Stimulated activated CD8-positive, alpha-beta memory T cell treated with anti-CD3 and anti-CD28 coated beads, Interleukin-7, amount 100 ng/mL, for 1 hour (primary cell): ENCODE measurements at places on chromosomes 16 and 17.

DNA sequence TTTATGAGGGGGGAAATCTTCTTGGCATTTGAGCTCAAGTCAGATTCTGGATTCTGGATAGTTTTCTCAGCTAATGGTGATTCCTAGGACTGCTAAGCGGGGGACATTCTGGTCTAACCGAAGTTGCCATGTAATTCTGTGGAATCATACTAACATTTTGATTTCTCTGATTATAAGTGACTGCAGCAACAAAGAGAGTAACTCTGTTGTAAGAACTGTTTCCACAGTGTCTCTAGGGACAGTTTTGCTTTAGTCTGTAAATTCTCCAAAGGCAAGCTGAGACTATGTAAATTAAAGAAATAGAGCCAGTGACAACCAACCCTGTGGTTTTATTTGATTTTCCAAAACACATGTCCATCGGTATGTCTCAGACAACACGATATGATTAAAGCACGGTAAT is 286.2 kb downstream of the IRX3 start:
- DNase-seq: no peak

- no peak for DNase-seq
Measured at GRCh38 chr16:369275-369865, 968 bp downstream of the MRPL28 start.

GRCh38 chr16:67967183-67967957 is 1.1 kb downstream of the SLC12A4 start:
- no peak for DNase-seq

DNA sequence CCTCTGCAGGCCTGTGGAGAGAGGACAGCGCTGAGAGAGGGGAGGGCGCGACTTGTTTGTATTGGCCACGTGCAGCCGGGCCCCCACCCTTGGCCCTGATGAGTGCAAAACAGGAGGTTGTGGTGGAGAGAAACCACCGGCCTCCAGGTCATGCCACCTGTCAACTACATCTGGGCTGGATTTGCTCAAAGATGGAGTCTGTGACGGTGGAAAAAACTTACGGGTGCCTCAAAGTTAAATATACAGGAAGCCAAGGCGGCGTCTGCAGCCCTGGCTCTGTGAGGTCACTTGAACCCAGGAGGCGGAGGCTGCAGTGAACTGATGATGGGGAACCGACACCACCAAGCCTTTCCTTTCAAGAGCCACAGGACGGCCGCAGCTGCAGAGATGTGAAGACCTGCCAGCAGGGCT is 15.7 kb downstream of the C16orf74 start:
- peak; percentile 13 for DNase-seq

DNA sequence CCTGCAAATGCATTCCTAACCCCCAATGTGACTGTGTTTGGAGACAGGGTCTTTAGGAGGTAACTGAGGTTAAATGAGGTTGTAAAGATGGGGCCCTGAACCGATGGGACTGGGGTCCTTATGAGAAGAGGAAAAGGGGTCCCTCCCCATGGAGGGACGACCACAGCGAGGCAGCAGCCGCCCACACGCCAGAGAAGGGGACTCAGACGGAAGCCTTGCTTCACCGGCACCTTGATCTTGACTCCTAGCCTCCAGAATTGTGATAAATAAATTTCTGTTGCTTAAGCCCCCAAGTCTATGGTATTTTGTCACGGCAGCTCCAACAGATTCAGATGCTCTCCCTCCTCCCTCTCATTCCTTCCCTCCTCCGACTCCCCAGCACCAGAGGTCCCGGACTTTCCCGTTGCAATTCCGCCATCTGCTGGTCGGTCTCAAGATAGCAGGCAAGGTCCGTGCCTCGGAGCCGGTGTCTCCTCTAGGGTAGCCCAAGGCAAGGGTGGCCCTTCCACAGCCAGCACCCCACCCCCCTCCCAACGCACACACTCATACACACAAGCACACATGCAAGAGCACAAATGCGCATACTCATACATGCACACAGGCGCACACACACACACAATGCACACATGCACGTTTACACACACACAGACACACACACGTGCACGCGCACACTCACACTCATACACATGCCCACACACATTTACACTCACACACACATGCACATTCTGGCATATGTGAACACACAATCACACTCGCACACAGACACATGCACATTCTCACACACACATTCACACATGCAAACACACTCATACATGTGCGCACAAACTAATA is 23.1 kb upstream of the C16orf78 start:
- DNase-seq: peak; percentile 4

- DNase-seq: no peak
Measured at GRCh38 chr17:19517699-19518098, 16.0 kb upstream of the SLC47A1 start.

DNA sequence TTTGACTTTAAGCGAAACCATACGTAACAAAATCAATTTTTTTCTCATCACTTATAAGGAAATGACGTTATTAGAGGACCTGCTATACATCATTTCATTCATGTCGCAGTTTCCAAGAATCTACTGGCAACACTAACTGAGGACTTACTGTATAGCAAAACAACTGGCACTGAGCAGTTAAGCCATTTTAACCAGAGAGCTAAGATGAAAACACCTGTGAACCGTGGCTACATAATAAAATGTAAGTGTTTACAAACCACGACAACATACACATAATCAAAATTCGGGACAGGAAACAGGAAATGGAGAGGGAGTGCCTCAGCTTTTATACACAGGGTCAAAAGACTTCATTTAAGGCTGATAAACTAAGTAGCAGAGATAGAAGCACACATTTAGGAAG is 29.5 kb downstream of the METTL16 start:
- no peak for DNase-seq

DNA sequence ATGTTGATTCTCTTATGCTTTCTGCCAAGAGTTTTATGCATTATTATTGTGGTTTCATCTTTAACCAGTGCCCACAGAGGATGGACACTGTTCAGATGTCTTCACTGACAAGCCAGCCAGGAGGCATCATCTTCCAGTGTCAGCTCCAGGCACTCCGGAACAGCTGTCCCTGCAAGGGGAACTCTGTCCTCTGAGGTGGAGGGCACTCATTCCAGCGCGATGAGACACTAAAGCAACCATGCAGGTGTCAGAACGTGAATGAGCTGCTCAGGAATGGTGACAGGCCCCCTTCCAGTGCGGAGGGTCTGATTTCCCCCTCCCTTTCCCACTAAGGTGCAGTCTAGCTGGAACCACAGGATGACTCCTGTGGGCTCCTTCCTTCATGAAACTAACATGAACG is 117.5 kb downstream of the NOG start:
- DNase-seq: no peak

GRCh38 chr17:48295362-48296288 is 134.4 kb downstream of the SKAP1 start:
- no peak for DNase-seq

- no peak for DNase-seq
Measured at GRCh38 chr16:50603206-50604064, 55.2 kb downstream of the NKD1 start.

DNA sequence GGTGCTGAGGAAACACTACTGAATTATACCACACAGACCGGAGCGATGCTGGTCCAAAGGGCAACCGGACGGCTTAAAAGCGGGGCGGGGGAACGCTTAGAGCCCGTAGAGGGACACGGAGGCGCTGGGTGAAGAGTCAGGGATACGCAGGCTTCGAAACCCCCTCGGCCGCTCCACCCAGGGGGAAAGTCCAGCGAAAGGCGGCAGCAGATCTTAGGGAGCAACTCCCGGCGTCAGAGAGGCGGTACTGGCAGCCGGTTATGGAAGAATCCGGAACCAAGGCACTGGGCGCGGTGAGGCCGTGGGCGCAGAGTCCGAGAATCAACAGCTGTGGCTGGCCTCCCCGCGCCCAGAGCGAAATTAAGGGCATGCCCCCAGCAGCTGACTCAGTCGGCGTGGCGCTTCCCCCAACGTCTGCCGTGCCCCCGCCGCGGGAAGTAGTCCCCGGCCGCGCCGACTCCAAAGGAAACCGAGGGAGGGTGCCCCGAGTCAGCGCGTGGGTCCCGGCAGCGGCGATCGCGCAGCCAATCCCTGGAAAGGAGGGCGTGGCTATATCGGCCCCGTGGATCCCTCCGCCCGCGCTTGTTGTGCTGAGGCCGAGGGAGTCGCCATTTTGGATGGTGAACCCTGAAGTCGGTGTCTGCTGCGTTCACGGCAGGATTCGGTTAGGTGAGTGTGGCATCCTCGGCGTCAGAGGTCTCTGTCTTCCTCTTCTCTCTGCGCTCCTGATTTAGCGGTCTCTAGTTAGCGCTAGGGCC is at the start of gene IST1:
Gene IST1 (plus strand): TSS at position 611 of the 758 bp plus-strand sequence. CDS start 20,110 bp downstream, outside the sequence.
- peak; percentile 96 for DNase-seq

- DNase-seq: no peak
Measured at GRCh38 chr16:29986931-29987330, 8.5 kb downstream of the HIRIP3 start.

DNA sequence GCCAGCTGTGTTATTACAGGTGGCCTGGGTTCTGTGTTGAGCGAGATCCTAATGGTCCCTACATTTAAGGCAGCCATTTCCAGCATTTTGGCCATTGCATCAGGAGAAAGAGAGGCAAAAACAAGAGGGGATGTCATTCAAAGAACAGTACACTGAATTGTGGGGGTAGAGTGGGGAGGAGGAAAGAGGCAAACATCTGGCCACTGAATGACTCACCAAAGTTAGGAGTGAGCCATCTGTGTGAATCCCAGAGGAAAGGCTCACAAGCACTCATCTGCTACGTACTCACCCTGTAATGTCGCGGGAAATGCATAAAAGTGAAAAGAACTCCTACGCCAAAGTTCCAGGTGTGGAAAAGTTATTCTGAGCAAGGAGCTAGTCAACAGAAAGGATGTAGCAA is 16.7 kb downstream of the KRABD2 start:
- DNase-seq: no peak

DNA sequence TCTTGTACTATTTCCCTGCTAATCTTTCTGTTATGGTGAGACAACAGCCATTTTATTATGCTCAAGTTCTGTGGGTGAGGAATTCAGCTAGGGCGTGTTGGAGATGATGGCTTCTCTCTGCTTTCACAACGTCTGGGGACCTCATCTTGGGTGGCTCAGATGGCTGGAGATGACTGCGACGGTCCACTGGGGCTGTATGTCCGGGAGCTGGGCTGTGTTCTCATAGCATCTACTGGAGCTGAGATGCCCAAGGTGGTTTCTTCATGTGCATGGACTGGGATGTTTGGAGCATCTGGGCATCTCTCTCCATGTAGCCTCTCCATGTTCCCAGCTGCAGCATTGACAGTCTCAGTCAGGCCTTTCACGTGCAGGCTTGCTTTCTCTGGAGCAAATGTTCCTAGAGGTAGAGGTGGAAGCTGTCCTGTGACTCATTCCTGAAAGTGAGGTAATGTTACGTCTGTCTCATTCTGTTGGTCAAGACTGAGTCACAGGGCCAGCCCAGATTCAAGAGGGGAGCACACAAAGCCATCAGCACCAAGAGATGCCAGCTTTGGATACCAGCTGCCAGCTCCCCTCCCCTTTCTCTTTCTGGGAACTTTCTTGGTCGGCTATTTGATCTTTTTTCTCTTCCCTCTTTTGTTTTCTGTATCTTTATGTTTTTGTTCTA is 96.2 kb downstream of the RAP1GAP2 start:
- DNase-seq: no peak

DNA sequence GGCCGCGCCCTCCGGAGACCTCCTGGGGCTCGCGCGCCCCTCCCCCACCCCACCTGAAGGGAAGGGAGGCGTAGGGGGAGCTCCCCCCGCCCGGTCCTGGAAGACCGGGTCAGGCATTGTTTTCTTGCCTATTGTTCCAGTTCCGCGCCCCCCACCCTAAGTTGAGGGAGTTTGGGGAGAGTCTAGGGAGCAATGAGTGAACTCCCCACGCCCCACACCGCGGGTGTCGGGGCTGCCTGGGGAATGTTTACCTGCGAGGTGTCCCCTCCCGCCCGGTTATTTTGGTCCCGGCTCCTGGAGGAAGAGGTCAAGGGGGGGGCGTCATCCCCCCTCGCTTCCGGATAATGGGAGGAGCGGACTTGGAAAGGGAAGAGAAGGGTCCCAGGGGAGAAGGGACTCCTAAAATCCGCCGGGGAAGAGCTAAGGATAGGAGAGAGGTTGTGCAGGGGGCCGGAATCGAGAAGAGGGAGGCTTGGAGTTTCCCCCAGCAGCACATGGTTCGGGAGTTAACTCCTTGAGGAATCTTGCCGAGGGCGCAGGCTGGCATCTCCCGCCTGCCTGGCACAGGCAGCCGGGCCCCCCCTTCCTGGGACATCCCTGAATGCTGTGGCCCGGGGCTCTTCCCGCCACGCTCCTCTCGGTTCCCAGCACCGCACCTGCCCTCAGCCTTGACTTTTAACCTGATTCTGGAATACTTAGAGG is 881 bp downstream of the MLLT6 start:
- DNase-seq: no peak

GRCh38 chr16:16871196-16871595 is 492.3 kb downstream of the NPIPA7 start:
- no peak for DNase-seq

GRCh38 chr16:68833251-68833650 is 10.1 kb upstream of the TANGO6 start:
- no peak for DNase-seq

GRCh38 chr16:89729863-89730593 is 8.7 kb downstream of the ZNF276 start:
- no peak for DNase-seq

GRCh38 chr17:45241328-45242028 is 19.8 kb downstream of the FMNL1 start:
- no peak for DNase-seq

GRCh38 chr16:62254847-62255246 is 218.6 kb upstream of the CDH8 start:
- DNase-seq: no peak

GRCh38 chr17:78539781-78540180 is 37.4 kb downstream of the DNAH17 start:
- no peak for DNase-seq

DNA sequence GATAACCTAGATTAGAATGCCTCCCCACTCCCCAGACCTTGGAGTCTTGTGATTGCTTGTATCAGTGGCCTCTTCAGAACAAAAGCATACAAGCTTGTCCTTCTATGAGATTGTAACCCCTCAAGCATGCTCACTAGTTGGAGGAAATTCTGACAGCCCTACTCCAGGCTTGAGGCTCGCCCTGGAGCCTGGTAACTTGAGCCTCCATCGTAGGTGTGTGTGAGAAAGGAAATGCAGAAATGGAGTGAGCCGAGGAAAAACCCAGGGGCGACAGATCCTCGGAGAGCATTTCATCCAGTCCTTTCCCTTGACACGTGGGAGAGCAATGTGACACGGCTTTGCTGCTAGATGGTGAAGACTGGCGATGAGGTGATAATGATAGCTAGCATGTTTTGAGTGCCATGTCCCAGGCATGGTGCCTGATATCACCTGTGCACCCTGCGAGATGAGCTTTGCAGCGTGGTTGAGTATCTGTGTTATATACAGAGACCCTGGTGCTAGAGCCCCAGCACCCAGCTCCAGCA is 31.2 kb downstream of the GNAO1 start:
- no peak for DNase-seq

DNA sequence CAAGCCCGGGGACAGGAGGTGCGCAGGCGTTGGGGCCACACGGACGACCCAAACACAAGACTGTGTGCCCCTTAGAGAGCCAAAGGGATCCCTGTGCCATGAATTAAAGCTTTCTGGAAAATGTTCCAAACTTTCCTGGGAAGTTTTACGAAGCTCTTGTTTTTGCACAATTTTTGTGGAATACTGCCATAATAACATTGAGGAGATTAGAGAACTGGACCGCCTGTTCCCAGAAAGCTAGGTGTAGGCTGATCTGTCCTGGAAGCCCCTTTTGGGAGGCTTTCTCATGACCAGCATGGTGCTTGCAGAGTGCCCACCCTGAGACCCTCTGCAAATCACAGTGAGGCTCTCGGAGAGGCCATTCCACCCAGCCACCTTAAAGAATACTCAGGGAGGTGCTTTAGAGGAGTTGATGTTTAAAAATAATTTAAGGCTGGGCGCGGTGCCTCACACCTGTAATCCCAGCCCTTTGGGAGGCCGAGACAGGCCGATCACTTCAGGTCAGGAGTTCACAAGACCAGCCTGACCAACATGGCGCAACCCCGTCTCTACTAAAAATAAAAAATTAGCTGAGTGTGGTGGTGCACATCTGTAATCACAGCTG is 1.1 kb downstream of the KDM8 start:
- no peak for DNase-seq
